ENCODE measurements at places on chromosomes 4 and X. TPM values are rescaled to one million over a fixed set of nuclear protein-coding genes. Genes with fewer than 3 reads are reported as not detected.

GRCh38 chr4:160611181-160611580 lies 1508.3 kb downstream of the RAPGEF2 start:
- H3K27ac ChIP-seq: no peak overlapping the region
- no peaks in the 10 kb centered on the region for H3K27me3 ChIP-seq
- H3K4me3 ChIP-seq: no peak overlapping the region
- H3K4me1 ChIP-seq: no peaks in the 10 kb centered on the region
- no peaks in the 10 kb centered on the region for H3K36me3 ChIP-seq

The PAGE1 gene
- total RNA-seq: not detected

The CNGA1 gene
- total RNA-seq: not detected

The MAGEE2 gene
- not detected for total RNA-seq

The ARHGAP24 gene
- total RNA-seq: 30.1 TPM

The GC gene
- not detected for total RNA-seq

- DNase-seq: no peak
- H3K27ac ChIP-seq: no peak overlapping the region
- H3K36me3 ChIP-seq: no peaks in the 10 kb centered on the region
- H3K4me1 ChIP-seq: no peaks in the 10 kb centered on the region
- no peak overlapping the region for H3K4me3 ChIP-seq
- no peaks in the 10 kb centered on the region for H3K27me3 ChIP-seq
Observed at GRCh38 chr4:116512552-116512951, 572.8 kb downstream of the TRAM1L1 start.

- H3K36me3 ChIP-seq: no peaks in the 10 kb centered on the region
- peaks cover 16% of the 10 kb centered on the region for H3K4me1 ChIP-seq
- H3K27ac ChIP-seq: no peak overlapping the region
- no peaks in the 10 kb centered on the region for H3K27me3 ChIP-seq
- H3K4me3 ChIP-seq: no peak overlapping the region
- DNase-seq: no peak
Observed at GRCh38 chr4:8285143-8285975, 15.8 kb downstream of the HTRA3 start.

DNA sequence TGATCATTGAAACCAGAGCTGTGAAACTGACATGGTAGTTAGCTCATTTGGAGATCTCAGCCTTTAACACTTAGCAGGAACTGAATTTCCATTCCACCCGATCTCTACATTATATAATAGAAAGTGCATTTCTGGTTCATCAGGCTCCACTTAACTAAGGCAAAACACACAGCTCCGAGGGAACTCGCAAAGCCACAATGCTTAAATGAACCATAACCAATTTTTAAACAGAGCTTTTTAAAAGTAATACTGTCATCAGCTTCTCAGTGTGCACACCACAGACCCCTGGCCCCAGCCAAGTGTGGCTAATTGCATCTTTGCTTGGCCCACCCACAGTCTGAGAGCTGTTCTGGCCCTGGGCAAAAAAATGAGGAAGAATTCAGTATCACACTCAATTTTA lies 66.1 kb downstream of the DCHS2 start:
- H3K27me3 ChIP-seq: no peaks in the 10 kb centered on the region
- no peak overlapping the region for H3K4me3 ChIP-seq
- no peaks in the 10 kb centered on the region for H3K4me1 ChIP-seq
- H3K27ac ChIP-seq: no peak overlapping the region
